Fibroblast of lung (primary cell): ENCODE measurements at places on chromosomes 16 and 17. TPM values are rescaled to one million over a fixed set of nuclear protein-coding genes. Genes with fewer than 3 reads are reported as not detected.

DNA sequence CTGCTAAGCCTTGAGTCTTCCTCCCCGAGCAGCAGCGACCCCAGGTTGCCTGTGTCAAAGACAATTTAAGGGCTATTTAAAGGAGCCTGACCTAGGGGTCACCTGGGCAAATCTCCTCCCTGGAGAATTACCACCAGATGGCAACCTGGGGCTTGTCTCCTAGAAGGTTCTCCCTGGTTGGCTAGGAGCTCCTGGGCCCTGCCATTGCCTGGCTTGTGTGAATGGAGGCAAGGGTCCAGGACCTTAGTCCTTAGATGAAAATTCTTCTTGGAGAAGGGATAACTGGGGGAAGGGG is 51.3 kb upstream of the TAC4 start:
- H3K27ac ChIP-seq: no peak overlapping the region
- no peaks in the 10 kb centered on the region for H3K36me3 ChIP-seq
- no peak overlapping the region for H3K4me3 ChIP-seq
- H3K27me3 ChIP-seq: peaks cover 37% of the 10 kb centered on the region
- DNase-seq: no peak

DNA sequence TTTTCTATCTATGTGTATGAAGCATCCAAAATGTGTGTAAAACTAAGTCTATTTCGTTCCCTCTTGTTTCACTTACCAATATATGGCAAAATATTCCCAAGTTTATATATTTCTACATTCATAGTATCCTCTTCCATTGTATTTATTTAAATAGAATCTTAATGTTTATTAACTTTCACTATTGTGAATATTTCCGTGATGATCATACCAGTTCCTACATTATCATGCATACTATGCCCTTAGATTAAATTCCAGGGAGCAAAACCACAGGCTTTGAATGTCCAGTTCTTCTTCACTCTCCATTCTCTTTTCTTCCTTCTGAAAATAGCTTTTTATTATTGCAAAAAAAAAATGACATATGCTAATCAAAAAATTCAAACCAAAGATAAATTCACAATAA is 4.0 kb downstream of the MAP2K6 start:
- H3K36me3 ChIP-seq: no peaks in the 10 kb centered on the region
- no peak for DNase-seq
- H3K27me3 ChIP-seq: no peaks in the 10 kb centered on the region
- no peak overlapping the region for H3K27ac ChIP-seq

- no peak overlapping the region for H3K4me3 ChIP-seq
- H3K4me1 ChIP-seq: no peaks in the 10 kb centered on the region
These were observed 23.2 kb downstream of the TMEM186 start for GRCh38 chr16:8774208-8774607.

TBC1D3E gene
- not detected in 2 replicates for polyA plus RNA-seq

GRCh38 chr17:11578998-11579397 is 19.3 kb upstream of the DNAH9 start:
- no peaks in the 10 kb centered on the region for H3K27me3 ChIP-seq
- H3K4me1 ChIP-seq: no peaks in the 10 kb centered on the region
- H3K27ac ChIP-seq: no peak overlapping the region
- no peak overlapping the region for H3K4me3 ChIP-seq
- no peak for DNase-seq

DNA sequence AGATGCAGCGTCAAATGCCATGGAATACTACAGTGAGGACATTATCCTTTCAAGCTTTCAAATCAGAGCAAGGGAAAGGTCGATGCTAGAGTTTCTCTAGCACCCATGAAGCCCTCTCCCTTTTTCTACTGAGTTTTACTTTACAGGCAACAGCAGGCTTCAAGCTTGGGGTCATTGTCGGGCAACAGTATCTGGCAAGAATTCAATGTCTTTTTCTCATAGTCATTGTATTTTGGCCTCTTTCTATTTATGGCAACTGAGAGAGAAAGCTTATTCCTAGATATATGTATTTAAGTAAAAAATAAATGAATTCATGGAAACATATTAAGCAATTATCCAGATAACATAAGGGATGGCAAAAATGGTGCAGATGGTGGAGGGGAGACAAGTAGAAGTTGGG is 364 bp upstream of the CETP start:
- H3K27ac ChIP-seq: no peak overlapping the region
- peak; percentile 69 for DNase-seq
- H3K4me3 ChIP-seq: no peak overlapping the region
- H3K36me3 ChIP-seq: no peaks in the 10 kb centered on the region

GRCh38 chr17:76471498-76472257 is 4.3 kb downstream of the AANAT start:
- no peaks in the 10 kb centered on the region for H3K36me3 ChIP-seq
- no peaks in the 10 kb centered on the region for H3K4me1 ChIP-seq
- H3K27me3 ChIP-seq: no peaks in the 10 kb centered on the region
- no peak overlapping the region for H3K27ac ChIP-seq
- no peak for DNase-seq

DNA sequence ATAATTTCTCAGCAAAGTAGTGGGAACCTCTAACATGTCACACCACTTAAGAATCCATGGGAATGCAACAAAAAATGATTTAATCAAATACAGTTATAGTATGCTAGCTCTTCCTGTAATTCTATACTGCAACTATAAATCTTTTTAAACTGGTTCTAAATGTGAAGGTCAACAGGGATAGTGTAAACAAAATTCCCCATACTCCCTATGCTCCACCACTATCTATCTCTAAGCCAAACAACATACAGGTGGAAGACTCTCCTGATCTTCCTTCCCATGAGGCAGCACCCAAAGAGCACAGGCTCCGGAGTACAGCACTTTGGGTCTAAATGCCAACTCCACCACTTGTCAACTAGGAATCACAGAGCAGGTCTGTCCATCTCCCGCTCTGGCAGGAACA is 4.4 kb downstream of the XPO6 start:
- peaks cover 5% of the 10 kb centered on the region for H3K4me1 ChIP-seq
- peaks cover 23% of the 10 kb centered on the region for H3K36me3 ChIP-seq
- H3K27ac ChIP-seq: no peak overlapping the region
